NCI-H2081 (cell line): ENCODE measurements at places on chromosomes 3 and 15.

DNA sequence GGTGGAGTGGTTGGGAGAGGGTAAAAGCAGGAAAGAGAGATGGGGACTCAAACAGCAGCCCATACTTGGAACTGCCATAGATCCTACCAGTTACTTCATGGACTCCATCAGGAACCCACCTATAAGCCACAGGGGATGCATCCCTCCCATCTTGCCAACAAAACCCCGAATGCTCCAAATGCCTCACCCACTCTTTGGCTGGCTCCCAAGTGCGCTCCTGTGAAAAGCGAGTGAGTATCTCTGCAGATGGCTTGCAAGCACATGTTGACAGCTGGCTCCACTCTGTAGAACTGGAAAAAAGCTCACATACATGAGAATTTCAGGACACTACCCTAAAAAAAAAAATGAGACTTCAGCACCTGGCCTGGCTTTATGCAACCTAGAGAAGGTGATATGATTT is 151.0 kb downstream of the UBE3A start:
- no peak for DNase-seq

GRCh38 chr3:185330644-185331043 is 32.3 kb upstream of the MAP3K13 start:
- no peak for DNase-seq

DNA sequence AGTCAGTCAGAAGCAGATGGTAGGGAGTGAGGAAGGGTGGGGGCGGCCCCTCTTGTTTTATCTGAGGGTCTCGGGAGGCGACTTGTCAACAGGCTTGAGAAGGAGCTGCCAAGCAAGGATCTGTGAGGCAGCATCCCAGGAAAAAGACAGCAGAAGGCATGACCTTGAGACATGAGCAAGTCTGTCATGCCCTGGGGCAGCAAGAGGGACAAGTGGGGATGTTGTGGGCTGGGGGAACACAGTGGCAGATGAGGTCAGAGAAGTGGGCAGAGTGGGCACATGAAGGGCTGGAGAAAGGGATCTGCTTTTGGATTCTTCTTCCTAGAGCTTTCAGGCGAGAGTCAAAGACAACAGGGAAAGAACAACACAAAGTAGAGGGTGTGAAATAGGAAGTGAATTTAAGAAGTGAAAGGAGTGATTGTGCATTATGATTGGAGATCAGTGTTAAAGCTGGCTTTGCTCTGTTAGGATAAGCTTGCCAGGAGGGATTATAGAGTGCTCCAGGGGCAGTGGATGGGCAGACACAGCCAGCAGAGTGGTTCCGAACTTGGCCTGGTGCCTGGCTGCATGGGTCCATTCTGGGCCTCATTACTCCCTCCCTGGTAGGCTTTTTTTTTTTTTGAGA is 73.3 kb downstream of the USP13 start:
- DNase-seq, result no peak

GRCh38 chr15:70147178-70147760 is 49.6 kb upstream of the TLE3 start:
- no peak for DNase-seq

- no peak for DNase-seq
Observed at GRCh38 chr15:38253351-38253781, 730 bp downstream of the SPRED1 start.

DNA sequence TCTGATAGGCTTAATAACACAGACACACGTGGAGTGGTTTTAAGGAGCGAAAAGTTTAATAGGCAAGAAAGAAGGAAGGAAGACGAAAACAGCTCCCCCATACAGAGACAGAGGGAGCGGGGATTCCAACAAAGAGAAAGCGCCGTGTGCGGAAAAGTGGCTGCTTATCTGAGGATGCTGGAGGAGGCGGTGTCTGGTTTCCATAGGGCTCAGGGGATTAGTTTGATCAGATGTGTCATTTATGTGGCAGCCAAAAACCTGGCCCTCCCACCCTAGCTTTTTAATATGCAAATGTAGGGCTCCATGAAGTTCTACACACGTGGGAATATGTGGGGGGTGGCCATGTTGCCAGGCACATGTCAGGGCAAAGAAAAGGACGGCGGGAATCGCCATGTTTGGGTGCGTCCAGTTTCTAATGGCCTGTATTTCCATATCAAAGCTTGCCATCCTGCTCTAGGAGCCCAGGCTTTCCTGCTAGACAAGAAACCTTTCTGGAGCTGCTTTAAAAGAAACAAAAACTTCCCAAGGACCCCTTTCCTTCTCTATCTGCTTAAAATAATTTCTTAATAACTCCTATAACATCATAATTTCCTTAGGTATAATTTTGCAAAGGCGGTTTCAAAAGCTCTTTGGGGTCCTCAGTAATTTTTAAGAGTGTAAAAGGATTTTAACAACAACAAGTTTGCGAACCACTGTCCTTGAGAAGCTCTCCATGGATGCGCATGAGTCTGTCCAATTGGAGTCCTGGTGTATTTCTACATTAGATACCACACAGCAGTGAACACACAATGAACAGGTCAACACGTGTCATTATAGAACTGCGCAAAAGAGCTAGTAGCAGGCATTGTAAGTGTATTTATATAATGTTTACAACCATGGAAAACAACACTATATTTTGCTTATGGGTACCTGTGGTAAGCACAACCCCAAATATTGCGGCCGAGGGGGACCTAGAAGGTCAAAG is 622 bp upstream of the ZNF589 start:
- no peak for DNase-seq

DNA sequence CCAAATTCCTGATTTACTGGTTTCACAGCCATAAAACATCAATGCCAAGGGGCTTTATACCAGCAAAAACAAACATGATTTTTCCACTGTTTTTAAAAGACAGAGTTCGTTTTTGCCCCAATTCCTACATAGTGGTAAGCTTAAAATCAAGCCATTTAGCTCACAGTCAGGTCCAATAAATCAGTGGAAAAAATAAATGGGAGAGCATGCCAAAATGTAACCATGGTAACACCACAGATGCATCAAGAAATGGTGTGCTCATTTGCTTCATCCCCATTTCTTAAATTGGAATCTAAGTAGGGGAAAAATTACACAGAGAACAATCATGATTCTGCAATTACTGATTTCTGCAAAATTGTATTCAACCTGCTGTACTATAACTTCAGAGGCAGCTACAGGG is 418.8 kb downstream of the MAGI1 start:
- DNase-seq, result no peak

- DNase-seq, result no peak
Observed at GRCh38 chr3:64467255-64467944, 220.4 kb downstream of the ADAMTS9 start.

GRCh38 chr15:78977091-78977571 is 32.3 kb upstream of the CTSH start:
- no peak for DNase-seq

DNA sequence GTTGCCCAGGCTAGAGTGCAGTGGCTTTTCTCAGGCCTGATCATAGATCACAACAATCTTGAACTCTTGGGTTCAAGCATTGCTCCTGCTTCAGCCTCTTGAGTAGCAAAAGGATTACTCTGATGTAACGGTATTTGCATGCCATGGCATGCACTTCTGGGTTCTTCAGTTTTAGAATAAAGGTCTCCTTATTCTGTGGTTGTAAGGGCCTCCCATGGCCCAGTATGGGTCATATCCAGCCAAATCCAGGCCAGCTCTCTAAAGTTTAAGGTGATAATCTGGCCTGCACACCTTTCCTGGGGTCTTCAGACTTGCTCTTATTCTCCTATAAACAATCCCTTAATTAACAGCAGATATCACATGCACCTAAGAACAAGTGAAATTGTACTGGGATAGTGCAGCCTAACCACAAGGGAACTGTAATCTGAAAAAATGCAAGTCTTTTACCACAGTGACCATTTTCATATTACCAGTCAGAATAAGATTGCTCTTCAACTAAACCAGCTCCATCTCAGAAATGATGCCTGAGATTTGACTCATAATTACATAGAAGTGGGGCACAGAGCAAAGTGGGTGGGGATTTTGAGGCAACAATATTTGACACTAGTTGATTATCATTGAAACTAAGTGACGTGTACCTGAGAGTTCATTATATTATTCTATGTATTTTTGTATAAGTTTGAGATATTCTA is 25.4 kb downstream of the COMMD2 start:
- DNase-seq, result no peak

DNA sequence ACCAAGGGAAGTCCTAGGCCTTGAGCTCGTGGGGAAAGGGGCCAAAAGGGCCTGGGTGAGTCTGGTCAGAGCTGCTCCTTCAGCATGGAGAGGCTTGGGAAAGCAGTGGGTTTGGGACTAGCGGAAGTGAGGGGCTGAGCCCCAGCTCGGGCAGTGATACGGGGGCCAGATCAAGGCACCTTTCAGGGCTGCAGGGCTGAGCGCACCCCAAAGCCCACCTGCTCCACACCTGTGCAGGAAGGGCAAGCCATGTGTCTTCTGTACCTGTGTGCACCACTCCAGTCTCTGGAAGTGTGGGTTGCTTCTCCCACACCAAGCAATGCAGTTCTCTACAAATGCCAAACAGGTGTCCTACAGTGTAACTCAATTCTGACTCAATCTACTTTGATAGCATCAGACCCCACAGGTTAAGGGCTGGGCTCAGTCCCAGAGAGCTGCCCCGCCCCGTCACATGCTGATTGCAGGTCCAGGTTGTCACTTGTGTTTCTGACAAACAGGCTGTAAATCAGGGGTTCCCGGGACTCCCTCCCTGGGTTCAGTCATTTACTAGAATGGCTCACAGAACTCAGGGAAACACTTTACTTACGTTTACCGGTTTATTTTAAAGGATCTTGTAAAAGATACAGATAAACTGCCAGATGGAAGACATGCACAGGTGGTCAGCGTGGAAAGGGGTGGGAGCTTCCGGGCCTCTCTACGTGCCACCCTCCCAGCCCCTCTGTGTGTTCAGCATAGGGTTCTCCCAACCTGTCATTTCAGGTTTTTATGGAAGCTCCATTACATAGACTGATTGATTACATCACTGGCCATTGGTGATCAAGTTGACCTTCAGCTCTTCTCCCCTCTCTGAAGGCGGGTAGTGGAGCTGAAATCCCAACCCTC is 28.8 kb upstream of the KLF13 start:
- no peak for DNase-seq

DNA sequence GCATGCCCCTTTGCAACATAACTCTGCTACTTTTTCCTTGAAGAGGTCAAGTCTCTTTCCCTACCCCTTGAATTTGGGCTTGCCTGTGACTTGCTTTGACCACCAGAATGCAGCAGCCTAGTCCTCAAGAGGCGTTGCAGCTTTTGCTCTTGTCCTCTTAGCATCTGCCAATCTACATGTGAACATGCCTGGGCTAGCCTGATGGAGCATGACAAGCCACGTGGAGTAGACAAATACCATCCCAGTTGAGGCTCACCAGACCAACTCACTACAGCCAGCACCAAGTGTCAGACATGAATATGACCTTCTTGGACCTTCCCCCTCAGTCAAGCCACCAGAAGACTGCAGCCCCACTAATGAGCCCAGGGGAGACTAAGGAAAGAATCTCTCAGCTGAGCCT is 32.9 kb downstream of the AMOTL2 start:
- DNase-seq, result no peak

DNA sequence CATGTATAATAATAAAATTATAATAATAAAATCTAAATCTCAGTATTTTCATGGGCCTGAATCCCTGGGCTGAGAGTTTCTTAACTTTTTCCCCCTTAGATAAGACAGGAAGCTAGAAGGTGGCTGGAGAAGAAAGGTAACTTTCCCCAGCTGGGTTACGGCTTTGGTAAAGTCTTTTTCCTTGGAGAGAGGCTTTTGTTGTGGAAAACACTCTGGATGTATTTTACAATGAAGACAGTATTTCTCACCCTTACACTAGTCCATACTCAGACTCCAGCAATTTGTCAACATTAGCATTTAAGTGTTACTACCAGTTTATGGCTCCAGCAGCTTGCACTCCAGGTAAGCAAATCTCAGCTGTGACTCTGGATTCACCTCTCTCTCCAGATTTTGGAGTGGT is 34.9 kb downstream of the APH1B start:
- no peak for DNase-seq

- no peak for DNase-seq
Observed at GRCh38 chr15:57310876-57311275, 65.4 kb upstream of the CGNL1 start.

DNA sequence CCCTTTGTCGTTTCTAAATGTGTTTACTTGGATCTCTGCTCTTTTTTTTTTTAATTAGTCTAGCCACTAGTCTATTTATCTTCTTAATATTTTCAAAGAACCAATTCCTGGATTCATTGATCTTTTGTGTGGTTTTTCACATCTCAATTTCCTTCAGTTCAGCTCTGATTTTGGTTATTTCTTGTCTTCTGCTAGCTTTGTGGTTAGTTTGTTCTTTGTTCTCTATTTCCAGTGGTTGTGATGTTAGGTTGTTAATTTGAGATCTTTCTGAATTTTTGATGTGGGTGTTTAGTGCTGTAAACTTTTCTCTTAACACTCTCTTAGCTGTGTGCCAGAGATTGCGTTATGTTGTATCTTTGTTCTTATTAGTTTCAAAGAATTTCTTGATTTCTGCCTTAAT is 446.1 kb downstream of the CNTN4 start:
- no peak for DNase-seq

DNA sequence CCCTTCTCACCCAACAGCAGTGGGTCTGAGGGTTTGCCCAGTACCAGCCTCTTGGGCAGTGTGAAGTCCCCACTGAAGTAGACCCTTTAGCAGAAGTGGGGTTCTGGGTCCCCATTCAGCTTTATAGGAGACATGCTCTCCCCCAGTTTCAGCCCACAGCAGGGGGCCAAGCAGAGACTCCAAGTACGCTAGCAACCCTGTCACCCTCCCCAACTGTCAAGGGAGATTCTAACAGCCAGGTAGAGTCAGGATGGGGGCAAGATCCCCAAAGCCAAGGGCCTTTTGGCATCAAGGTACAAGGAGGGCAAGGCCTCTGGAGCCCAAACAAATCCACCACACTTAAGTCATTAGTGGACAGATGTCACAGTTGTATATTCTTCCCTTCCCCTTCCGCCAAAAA is 1.8 kb downstream of the RBPMS2 start:
- DNase-seq, result no peak

- no peak for DNase-seq
Observed at GRCh38 chr3:189845069-189845468, 213.9 kb downstream of the TP63 start.

DNA sequence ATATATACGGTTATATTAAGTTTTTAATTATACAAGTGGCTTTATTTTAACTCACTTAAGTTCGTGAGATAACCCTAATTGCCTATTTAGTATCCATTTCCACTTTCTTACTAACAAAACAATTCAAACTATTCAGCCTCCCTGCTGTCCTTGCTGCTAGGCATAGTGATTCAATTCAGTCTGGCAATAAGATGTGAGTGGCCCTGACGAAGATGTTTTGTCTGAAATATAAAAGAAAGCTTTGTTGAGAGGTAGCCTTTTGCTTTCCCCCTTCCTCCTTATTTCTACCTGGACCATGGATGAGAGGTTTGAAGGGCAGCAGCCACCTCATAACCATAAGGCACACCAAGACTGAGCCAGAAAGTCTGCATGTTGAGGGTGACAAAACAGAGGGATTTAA is 89.3 kb upstream of the TRIM42 start:
- DNase-seq, result no peak

- DNase-seq, result no peak
Observed at GRCh38 chr3:186166036-186166435, 57.1 kb upstream of the ETV5 start.

GRCh38 chr15:34879107-34879506 is 83.8 kb upstream of the ACTC1 start:
- no peak for DNase-seq
